Left ventricle myocardium inferior (tissue), 1 donor: ENCODE measurements at places on chromosomes 7 and 10. TPM values are rescaled to one million over a fixed set of nuclear protein-coding genes. Genes with fewer than 3 reads are reported as not detected.
A peak's percentile ranks its signal among the peaks of the same experiment; 100 is the strongest.

Gene ZNF485
- 1.5 TPM for total RNA-seq

Gene SLIT1
- total RNA-seq: 0.08 TPM

Gene AZGP1
- total RNA-seq: 85.5 TPM

Gene GLRX3
- 69.2 TPM for total RNA-seq

Gene TUBB8
- not detected for total RNA-seq

Gene TMEM184A
- 0.36 TPM for total RNA-seq

Gene TFR2
- total RNA-seq: 0.25 TPM

DNA sequence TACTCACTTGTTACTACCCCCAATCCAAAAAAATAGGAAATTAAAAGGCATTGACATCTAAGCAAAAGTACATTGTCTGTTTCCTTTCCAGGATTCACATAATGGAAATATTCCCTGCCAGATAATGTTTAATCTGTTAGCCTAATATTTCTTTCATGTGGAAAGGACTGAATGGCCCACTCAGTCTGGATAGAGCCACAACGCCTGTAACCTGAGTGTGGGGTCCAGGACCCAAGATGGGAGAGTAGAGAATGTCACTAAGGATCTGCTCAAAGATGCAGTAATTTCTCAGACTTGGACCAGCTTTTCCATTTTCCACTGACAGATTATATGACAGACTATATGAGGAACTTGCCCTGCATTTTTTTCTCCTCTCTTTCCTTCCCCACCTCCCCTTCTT lies 1088.9 kb downstream of the KCNMA1 start:
- H3K27ac ChIP-seq: no peak overlapping the region
- H3K4me1 ChIP-seq: peaks cover 10% of the 10 kb centered on the region
- no peak for DNase-seq

DNA sequence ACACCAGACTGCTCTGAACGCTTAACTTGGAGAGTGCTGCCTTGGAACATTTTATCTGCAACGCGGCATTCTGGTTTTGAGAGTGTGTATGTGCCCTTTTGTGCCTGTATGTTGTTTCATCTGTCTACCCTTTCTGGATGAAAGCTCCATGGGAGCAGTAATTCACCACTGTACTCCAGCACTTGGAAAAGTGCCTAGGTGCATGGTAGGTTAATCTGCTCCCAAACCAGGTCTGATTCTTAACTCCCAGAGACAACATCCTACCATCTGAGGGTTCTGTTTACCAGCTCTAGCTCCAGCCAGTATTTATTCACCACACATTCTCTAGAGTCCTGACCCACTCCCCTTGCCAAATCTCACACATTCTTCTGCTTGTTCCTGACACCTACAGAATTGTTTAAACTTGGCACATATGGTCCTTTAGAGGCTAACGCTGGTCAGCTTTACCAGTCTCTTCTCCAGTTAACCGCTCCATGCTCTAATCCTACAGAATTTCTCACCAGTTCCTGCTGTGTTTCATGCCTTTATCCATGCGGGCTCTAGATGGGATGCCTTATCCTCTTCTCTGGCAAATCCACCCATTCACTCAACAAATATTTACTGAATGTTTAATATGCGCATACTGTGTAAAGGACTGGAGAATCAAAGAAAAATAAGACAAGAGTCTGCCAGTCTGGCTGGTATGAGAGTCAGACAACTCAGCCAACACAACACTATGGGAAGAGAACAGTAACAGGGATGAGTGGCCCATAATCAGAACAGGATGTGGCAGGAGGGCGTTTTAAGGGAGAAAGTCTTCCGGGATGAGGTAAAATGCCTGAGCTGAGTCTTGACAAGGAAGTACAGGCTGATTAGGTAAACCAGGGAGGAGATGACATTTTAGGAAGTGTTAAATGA lies 46.3 kb downstream of the MTPN start:
- DNase-seq: no peak
- peak overlapping the region; percentile 82 for H3K27ac ChIP-seq
- H3K4me1 ChIP-seq: peaks cover 90% of the 10 kb centered on the region

DNA sequence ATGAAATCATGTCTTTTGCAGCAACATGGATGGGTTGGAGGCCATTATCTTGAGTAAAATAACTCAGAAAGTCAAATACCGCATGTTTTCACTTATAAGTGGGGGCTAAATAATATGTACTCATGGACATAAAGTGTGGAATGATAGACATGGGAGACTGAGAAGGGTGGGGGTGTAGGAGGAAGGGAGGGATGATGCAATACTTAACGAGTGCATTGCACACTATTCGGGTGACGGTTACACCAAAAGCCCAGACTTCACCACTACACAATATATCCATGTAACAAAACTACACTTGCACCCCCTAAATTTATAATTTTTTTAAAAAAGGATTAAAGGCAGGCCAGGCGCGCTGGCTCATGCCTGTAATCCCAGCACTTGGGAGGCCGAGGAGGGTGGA lies 13.6 kb downstream of the LGI1 start:
- peaks cover 16% of the 10 kb centered on the region for H3K27me3 ChIP-seq
- no peak overlapping the region for H3K4me3 ChIP-seq
- H3K36me3 ChIP-seq: no peaks in the 10 kb centered on the region
- DNase-seq: no peak
- no peak overlapping the region for H3K27ac ChIP-seq
- H3K4me1 ChIP-seq: no peaks in the 10 kb centered on the region

GRCh38 chr10:9018195-9019173 lies 964.0 kb downstream of the GATA3 start:
- H3K27ac ChIP-seq: no peak overlapping the region
- H3K36me3 ChIP-seq: no peaks in the 10 kb centered on the region
- no peak for DNase-seq
- no peak overlapping the region for H3K4me3 ChIP-seq
- H3K27me3 ChIP-seq: no peaks in the 10 kb centered on the region
- no peaks in the 10 kb centered on the region for H3K4me1 ChIP-seq

DNA sequence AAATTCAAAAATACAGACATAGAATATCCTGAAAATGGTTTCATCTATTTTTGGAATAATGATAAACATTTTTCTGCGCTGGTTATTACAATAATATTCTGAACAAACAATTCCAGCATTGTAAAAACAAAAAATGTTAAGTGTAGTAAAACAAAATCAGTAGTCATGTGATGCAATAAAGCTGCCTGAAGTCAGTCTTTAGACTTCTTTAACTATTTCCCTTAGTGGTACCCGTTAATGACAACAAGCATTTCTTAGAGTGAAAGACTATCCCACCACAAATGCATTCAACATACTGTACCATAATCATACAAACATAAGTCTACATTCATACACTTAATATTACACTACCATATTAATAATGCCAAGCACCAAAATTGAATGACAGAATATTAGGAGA lies 1.6 kb downstream of the SKAP2 start:
- H3K4me3 ChIP-seq: no peak overlapping the region
- peaks cover 95% of the 10 kb centered on the region for H3K27me3 ChIP-seq
- DNase-seq: no peak
- H3K36me3 ChIP-seq: no peaks in the 10 kb centered on the region
- H3K27ac ChIP-seq: no peak overlapping the region

DNA sequence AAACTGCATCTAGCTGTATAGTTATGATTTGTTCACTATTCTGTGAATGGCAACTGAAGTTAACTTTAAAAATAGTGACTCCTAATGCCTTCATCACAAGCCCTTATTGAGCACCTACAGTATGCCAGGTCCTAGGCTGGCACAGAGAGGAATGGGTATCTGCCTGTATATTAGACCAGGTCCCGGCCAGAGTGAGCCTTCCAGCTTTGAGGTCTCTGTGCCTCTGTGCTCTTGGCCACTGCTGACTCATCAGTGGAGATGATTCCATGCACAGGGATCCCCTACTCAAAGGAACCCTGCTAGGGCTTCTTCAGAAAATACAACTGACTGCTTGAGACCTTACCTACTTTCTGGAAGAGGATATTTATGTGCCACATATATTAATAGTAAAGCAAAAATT lies 118.4 kb downstream of the GFRA1 start:
- H3K4me1 ChIP-seq: no peaks in the 10 kb centered on the region
- H3K36me3 ChIP-seq: no peaks in the 10 kb centered on the region
- no peak overlapping the region for H3K4me3 ChIP-seq
- peaks cover 6% of the 10 kb centered on the region for H3K27me3 ChIP-seq
- no peak for DNase-seq

DNA sequence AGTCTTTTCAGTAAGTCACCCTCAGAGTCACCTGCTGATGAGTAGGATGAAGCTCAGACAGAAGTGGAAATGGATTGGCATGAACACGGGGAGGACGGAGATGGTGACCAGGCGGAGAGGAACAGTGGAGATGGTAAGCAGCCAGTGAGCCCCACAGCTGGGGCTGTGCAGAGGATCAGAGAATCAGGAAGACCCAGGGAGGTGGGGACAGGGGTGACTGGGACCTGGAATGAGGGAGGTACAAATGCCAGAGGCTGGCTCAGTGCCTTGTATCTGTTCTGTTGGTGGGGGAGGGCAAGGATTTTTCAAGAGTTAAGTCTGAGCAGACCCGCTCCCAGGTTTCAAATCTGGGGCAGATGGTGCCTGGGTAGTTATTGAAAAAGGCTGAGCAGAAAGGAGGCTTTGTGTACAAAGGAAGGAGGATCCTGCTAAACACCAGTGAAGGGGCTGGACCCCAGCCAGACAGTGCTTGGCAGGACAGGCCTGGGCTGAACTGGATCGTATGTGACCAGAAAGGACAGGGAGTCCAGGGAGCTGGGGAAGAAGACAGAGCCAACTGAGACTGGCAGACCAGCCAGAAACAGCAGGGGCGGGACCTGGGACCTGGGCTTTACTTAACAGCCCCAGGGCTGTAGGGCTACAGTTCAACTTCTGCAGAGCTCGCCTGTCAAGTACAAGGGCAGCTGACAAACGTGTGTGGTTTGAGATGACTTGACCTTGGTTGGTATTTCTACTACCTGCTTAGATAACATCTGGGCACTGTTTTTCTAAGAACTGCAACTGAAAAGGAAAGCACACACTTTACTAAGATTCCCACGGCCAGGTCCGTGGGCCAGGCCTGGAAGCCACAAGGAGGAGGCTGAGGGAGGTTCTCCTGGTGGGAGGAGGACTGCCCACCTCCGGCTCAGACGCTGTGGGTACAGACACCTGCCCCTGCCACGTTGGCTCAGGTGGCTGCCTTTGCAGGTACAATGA lies 13.2 kb upstream of the FRMPD2 start:
- H3K4me3 ChIP-seq: no peak overlapping the region
- peak; percentile 33 for DNase-seq
- peaks cover 4% of the 10 kb centered on the region for H3K27me3 ChIP-seq
- no peak overlapping the region for H3K27ac ChIP-seq
- H3K4me1 ChIP-seq: peaks cover 18% of the 10 kb centered on the region

DNA sequence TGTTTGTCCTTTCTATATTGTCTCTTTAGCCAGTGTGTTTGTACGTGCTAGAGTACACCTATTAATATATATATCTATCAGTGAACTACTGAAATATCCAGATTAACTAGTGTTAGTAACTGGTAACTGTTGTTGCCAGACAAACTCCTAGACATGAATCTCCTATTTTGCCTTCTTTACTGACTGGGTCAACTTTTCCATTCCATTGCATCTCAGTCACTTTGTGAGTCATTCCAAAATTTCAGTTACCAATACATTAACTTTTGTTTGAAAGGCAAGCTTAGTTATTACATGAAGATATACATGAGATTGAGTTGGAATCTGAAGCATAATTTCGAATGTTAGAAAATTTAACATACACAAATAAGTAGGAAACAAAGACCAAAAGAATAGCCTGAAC lies 51.4 kb downstream of the BTAF1 start:
- H3K4me3 ChIP-seq: no peak overlapping the region
- H3K36me3 ChIP-seq: peaks cover 17% of the 10 kb centered on the region
- peaks cover 17% of the 10 kb centered on the region for H3K4me1 ChIP-seq
- no peaks in the 10 kb centered on the region for H3K27me3 ChIP-seq
- no peak for DNase-seq

DNA sequence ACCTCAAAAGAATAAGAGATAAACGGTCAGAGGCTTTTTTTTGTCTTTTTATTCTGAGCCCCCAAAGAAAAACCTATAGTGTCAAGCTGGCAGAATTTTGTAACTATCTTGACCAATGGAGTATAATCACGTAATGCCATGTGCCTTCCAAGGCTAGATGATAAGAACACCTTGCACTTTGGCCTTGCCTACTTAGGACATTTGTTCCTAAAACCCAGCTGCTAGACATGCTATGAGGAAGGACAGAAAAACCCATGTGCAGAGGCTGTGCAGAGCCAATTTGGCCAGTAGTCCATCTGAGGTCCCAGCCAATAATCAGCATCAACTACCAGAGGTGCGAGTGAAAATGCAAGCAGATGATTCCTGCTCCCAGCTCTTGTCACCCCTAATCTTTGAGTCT lies 69.9 kb downstream of the EPDR1 start:
- no peaks in the 10 kb centered on the region for H3K27me3 ChIP-seq
- no peaks in the 10 kb centered on the region for H3K4me1 ChIP-seq
- no peak overlapping the region for H3K4me3 ChIP-seq
- no peak overlapping the region for H3K27ac ChIP-seq
- no peak for DNase-seq
- H3K36me3 ChIP-seq: no peaks in the 10 kb centered on the region

DNA sequence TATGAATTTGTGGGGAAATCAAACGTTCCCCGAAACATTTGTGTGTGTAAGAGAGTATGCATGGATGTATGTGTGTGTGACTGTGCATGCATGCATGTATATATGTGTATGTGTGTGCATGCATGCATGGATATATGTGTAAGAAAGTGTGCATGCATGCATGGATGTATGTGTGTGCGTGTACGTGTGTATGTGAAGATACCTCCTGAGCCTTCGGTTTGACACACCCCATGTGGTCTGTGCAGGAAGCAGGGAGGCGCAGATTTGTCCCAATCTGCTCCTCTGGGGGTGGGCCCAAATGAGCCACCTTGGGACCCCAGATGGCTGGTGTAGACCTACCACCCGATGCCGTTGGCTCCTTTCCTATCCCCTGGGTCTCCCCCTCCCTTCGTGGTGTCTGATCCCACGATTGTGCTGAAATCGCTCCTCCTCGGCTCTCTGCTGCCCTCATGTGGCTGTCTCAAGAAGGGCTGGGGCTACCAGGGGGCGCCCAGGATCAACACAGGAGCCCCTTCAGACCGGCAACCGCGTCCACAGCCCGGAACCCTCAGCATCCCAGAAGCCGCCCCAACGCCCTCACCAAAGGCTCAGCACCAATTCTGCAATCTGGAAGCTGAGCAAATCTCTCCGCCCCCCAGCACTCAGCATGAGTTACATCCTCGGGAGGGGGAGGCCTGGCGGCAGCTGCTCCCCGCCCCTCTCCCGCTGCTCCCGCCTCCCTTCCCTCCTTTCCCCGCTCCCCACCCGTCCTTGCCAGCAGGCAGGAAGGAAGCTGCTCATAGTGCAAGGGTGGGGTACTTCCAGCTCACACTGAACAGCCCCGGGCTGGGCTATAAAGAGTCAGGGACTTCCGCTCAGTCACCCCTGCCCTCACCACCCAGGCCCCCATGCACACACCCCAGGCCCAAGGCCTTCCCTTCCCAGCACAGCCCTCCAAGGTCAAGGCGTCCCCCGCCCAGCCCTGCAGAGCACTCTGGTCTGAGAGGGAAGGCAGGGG lies 2.3 kb upstream of the NOS3 start:
- H3K27ac ChIP-seq: peak overlapping the region; percentile 88
- H3K4me1 ChIP-seq: peaks cover 54% of the 10 kb centered on the region
- peak overlapping the region; percentile 33 for H3K4me3 ChIP-seq
- peak; percentile 72 for DNase-seq
